ENCODE measurements at places on chromosomes 2 and 18.
A peak's percentile ranks its signal among the peaks of the same experiment; 100 is the strongest.

GRCh38 chr2:146135245-146135644 is 1615.3 kb upstream of the ZEB2 start:
- DNase-seq: no peak

- no peak for DNase-seq
Measured at GRCh38 chr18:79248495-79249060, 147.2 kb upstream of the NFATC1 start.

DNA sequence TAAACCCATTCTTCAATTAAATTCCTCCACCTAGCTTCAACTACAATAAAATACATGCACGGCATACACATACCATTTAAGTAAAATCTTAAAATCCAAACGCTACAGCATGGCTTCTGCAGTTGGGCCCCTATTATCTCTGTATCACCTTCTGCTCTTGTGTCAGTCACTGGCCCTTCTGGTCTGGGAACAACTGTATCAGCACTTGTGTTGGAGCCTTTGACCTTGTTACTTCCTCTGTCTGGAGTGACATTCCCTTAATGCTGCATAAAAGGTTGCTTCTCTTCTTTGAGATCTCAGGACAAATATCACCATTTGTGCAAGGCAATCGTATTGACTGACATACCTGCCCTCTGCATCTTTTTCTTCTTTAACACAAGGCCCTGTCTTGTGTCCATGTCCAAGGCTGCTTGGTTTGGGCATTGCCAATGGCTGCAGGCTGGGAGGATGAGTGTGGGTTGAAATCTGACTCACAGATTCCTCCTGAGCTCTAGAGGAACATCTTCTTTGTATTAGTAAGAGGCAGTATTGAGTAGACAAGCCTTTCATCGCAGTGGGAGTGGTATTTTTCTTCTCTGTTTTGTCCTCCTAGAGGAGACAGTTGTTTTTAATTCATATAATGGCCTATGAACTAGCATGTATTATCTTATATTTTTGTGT is 267.8 kb upstream of the TRIB2 start:
- no peak for DNase-seq

- DNase-seq: no peak
Measured at GRCh38 chr2:162677476-162677875, 161.1 kb downstream of the KCNH7 start.

GRCh38 chr2:74502720-74503505 is 3.5 kb upstream of the LBX2 start:
- DNase-seq: peak; percentile 6

DNA sequence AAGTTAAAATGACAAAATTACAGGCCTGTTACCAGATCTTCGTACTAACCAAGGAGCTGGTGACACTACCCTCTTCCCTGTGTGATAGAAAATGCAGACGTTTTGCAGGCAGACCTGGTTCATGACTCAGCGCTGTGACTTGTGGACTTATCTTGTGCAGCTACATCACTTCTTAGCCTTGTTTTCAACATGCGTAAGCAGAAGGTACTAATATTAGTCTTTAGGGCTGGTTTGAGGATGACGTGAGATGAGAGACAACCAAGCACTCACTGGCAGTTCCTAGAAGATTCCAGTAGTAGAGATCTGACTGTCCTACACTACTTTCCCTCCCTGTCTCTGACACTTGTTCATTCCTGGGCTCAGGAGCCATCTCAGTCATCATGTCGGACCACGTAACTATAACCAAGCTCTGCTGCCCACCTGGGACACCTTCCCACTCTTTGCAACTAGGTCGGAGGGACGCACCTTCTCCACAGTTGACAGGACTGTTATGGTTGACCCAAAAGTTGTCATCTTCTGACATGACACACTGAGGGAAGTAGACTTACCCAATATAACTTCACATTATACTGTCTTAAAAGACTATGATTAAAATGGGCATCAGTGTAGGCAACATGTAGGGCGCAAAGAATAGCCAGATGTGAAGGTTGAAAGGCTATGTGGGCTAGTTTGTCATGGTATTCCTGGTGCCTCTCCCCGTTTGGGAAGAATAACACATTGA is 64.8 kb downstream of the TNFRSF11A start:
- no peak for DNase-seq

GRCh38 chr18:34821669-34822210 is 111.6 kb downstream of the DTNA start:
- no peak for DNase-seq

DNA sequence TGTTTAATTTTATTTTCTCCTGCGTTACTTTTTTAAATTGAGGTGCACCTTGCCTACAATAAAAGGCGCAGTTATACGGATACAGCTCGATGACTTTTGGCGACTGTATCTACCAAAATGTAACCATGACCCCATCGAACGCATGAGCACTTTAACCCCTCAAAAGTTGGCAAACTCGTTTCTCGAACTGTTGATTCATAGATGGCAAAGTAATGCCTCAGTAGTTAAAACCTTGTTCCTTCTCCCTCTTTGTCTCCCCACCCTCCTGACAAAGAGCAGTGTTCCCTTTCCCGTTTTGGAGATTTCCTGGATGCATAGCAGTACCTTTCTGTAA is 577 bp downstream of the MOGAT1 start:
- DNase-seq: no peak

DNA sequence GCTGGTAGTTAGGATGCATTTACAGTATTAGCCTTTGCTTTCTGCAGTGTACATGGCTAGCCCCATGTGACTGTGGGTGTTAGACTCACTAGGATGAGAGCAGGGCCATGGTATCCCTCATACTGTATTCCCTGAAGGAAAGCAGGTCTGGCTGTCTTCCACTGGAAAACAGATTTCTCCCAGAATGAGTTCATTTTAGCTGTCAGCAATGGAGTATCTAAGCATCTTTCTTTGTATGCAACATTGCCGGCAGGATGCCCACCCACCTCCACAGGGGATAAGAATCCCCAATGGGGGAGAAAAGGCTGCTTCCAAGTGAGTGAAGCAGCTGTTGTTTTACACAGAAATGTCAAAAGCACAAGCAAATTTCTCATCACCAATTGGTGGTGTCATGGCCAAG is 142.7 kb upstream of the KLHL14 start:
- no peak for DNase-seq

- no peak for DNase-seq
Measured at GRCh38 chr2:44186810-44187209, 18.1 kb downstream of the PPM1B start.

GRCh38 chr2:234050455-234051135 is at the start of gene SPP2:
Gene SPP2, plus strand, starts transcription at chr2:234050702. Its CDS starts 85 bp downstream, at chr2:234050787.
- DNase-seq: no peak

- DNase-seq: no peak
Measured at GRCh38 chr2:238710032-238710735, 137.7 kb upstream of the TWIST2 start.

DNA sequence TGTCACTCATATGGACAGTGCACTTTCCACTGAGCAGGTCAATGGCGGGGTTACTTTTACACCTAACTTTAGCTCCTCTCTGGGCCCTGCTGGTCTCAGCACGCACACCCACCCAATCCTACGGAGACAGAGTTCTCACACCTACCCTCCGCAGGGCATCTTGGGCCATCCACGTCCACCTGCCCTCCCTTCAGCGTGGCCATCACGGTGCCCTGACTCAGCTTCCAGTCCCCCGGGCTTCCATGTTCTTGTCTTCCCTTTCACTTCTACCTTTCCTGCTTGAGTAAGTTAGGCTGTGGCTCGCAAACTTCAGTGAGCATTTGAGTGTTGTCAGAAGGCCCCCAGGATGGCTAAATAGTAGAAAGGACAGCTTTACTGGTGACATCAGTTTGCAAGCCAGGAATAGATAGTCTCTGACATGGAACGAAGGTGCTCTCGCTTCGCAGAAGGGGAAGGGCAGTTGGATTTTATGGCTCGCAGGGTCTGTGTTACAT is 232.4 kb downstream of the SEPTIN10 start:
- no peak for DNase-seq

GRCh38 chr18:24885276-24885675 is 424.8 kb downstream of the HRH4 start:
- no peak for DNase-seq

DNA sequence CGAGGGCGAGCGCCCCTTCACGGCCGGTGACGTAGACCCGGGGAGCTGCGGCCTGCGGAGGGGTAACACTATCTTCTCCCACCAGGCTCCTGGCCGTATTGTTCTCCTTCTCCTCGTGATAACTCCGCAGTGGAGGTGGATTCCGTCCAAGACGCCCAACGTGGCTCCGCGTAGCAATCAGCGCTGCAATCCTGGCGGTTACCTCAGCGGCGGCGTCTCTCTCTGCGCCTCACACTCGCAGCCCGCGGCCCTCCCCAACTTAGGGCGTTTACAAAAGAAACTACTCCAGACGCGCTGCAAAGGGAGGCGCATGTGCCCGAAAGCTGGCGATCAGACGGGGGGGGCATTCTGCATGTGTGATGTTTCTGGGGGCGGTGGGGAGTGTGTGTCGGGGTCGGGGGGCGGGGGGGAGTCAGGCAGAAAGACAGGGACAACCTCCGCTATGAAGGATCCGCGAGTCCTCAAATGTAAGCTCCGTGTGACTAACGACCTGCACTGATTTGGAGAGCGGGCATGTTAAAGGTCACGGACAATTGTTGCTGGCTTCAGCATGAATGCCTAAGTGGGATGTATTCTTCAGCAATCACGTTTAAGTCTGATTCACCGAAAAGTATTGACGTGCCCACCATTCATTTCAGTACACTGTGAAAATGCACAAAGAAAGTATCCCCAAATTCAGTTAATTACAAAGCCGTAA is 1.3 kb upstream of the ZNF516 start:
- DNase-seq: no peak

DNA sequence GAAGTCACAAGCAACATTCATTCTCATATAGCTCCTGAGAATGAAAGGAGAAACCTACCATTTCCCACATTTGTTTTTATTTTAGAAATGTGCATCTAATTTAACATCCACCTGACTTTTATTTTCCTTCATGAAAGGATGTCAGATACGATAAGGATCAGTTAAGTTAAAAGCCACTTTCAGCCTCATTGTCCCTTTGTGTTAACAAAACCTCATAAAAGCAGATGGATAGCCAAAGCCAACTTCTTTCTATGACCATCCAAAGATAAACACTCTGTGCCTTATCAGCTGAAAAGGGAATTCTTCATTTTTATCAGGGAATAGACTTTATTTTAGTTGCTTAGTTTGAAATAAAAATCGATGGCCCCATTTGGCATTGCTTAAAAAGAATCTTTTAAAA is 25.7 kb upstream of the RIT2 start:
- DNase-seq: no peak

GRCh38 chr18:48662011-48662661 is 123.3 kb downstream of the CTIF start:
- DNase-seq: no peak

DNA sequence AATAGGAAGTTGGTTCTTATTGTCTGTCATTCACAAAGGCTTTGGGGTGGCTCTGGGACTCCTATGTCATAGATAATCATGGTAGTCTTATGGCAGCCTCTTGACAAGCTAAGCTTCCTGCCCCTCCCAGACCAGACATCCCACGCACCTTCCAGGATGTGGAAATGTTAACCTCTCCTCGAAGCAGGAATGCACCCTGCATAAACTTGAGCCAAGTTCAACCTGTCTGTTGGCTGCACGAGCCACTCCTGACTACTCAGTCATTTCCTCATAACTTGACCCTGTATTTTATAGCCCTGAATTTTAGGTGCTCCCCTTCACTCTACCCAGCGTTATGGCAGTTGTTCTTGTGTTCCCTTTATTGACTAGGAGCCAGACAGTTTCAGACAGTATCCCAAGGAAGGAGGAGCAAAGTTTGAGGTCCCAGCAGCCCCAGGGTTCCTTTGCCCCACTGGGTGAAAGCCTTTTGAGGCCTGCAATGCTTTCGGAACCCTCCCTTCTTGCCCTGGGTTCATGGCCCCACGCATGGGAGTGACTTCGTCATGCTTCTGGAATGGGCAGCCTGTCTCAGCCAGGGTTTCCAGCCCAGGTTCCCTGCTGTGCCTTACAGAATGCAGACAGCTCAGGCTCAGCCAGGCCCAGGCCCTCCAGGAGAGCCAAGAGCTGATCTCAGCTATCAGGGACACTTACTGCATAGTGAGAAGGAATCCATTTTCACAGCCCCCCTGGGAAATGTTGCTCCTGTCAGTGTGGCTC is 15.6 kb upstream of the INO80C start:
- DNase-seq: no peak

- DNase-seq: no peak
Measured at GRCh38 chr2:186841940-186842339, 7.0 kb downstream of the ZSWIM2 start.

GRCh38 chr2:194105358-194105757 is 1551.7 kb upstream of the SLC39A10 start:
- DNase-seq: no peak

DNA sequence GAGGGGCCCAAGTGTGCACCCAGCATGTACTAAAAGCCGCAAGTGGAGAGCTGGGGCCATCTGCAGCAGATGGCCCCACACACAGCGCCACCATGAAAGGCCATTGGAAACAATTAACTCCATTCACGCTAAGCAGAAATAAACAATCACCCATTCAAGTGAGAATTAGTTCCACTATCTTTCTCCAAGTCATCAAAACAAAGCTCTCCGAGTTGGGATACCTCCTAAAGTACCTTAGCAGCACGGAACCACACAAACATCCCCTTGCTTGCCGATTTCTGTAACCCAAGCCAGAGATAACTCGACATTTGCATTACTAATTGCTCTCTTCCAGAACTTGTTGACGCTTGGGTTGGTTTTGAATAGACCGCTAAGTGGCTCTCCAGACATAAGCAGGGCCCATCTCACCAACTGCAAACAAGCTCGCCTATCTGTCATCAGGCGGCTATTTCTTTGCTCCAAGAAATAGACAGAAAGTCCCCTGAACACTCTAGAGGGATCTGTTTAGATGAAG is 840.6 kb upstream of the SALL3 start:
- no peak for DNase-seq

All from activated naive CD4-positive, alpha-beta T cell (primary cell).